ENCODE measurements at places on chromosomes 11 and 22. TPM values are rescaled to one million over a fixed set of nuclear protein-coding genes. Genes with fewer than 3 reads are reported as not detected.

Gene TSPAN18
- 23.2 TPM for total RNA-seq

Gene SCT
- 21.6 TPM for total RNA-seq

Gene SLC17A6
- total RNA-seq: not detected

Gene TMPRSS4
- total RNA-seq: 7.0 TPM

Gene RIBC2
- 1.6 TPM for total RNA-seq

Gene OR52N4
- not detected for total RNA-seq

Gene KCNK7
- total RNA-seq: 4.2 TPM

Gene ZP1
- total RNA-seq: not detected
